ENCODE measurements at places on chromosomes 6 and 20.

DNA sequence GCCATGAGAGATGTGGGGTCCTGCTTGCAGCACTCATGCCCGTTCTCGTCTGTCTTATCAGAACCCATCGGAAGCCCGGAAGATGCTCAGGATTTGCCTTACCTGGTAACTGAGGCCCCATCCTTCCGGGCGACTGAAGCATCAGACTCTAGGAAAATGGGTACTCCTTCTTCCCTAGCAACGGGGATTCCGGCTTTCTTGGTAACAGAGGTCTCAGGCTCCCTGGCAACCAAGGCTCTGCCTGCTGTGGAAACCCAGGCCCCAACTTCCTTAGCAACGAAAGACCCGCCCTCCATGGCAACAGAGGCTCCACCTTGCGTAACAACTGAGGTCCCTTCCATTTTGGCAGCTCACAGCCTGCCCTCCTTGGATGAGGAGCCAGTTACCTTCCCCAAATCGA, 8.3 kb downstream of the PI16 start:
- peak; percentile 39 for DNase-seq

GRCh38 chr6:108291091-108291490, 3.8 kb upstream of the AFG1L start:
- DNase-seq = no peak

- no peak for DNase-seq
Measured at GRCh38 chr6:47917202-47917601, 135.4 kb downstream of the OPN5 start.

DNA sequence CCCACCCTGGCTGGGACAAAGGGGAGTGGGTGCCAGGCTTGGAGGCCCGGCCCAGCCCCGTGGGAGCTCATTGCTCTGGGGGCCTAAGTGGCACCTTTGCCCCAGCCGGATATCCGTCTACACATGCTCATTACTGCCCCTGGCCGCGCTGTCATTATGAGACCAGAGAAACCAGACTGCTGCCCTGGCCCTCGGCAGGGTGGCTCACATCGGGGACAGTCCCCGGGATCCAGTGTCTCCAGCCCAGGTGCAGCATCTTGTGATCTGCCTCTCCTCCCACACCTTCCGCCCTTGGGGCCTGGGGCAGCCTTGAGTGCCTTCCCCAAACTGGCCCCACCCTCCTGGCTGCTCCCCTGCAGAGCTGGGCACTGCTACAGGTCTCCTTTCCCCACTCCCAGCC, 4.9 kb downstream of the SRMS start:
- DNase-seq = no peak

DNA sequence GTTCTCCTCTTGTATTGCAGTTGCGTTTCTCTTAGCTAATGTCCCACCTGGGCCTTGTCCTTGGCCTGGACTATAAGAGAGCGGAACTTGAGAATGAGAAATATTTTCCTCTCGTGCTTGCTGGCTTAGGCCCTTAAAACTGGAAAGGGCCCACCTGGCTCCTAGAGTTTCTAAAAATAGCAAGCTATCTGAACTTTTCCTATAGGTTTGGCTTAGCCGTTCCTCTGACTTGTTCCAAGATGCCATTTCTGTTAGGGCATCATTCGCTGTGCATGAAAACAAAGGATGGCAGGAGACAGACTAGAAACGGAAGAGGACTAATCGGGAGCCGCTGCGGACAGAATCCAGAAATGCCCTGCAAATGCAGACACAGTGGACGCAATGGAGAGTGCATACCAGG, 4.5 kb downstream of the RIPOR3 start:
- no peak for DNase-seq

DNA sequence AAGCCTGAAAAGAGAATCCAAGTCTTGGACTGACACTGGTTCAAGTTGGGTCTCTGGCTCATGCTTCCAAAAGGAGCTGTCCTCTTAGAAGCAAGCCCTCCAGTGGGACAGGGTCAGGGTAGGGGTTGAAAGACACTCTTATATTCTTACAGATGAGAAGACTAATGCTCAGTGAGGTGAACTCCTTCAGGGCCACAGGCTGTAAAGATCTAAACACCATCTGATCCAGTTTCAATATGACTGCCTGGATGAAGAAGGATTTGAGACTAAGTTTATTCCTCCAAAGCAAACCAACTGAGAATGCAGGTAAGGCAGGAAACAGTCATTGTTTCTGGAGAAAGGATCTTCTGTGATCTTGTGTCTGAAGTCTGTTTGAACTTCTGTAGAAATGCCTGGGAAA, 99.0 kb upstream of the TAB2 start:
- no peak for DNase-seq

GRCh38 chr6:138562691-138563090, 63.4 kb upstream of the NHSL1 start:
- no peak for DNase-seq

DNA sequence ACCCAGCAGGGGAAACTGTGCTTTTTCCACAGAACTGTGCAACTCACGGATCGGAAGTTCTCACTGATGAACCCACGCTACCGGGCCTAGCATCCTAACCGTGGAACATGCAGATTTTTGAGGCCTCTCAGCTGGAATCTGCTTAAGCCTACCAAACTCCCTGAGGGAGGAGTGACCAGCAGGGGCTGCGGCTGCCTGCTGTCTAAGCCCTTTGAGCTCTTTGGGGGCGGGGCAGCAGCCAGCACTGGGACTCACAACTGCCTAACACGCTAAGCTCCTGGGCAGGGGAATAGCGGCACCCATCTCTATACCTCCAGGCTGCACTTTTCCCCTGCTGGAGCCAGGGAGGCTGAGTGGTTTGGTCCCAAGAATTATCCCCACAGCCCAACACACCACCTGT, 20.4 kb upstream of the METTL24 start:
- no peak for DNase-seq

GRCh38 chr20:3876676-3877075, 12.5 kb upstream of the PANK2 start:
- DNase-seq = no peak

Data from adipocyte (in vitro differentiated cells).